ENCODE measurements at places on chromosomes 3 and 15.

DNA sequence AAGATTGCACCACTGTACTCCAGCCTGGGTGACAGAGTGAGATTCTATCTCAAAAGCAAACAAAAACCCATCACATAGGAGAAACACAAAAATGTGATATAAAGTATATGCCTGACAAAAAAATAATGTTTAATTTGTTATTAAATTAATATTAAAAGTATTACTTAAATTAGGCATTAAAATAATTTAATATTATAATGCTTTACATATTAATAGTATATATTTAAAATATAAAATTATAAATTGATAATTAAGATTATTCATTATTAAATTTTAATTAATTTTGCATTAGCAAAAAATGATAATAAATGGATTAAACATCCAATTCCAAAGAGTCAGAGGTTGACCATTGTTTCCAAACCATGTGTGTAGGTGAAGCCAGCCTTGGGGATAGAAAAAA lies 22.0 kb upstream of the GABRA5 start:
- no peak for DNase-seq

DNA sequence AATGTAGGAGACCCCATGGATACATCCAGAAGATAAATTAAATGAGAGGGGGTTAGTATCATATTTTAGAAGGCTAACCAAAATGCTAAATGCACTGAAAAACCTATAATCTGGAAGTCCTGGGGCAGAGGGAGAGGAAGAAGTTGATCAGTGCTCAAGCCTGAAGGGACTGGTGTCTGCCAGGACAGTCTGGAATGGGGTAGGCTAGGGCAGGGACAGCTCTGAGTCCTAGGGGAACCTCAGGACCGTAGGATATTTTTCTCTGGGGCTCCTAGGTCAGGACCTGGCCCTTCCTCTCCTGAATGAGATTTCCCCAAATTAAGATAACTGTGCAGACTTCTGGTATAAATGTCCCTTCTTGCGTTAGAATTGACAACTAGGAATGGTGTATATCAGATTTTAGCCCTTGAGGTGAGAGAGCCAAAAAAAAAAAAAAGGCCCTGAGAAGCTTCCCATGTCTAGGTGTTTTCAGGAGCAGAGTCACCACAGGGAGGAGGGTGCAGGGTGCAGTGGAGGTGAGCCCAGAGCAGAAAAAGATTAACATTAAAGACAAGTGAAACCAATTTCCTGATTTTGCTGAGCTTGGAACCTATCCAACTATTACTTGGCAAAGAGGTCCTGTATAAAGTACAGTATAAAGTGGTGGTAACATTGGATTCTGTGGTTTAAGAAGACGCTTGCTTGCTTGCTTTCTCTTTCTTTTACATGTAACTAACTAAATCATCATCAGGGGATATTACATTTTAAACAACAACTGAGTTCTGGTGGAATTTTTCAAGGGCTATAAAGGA lies 63.5 kb downstream of the HACD2 start:
- DNase-seq = no peak

DNA sequence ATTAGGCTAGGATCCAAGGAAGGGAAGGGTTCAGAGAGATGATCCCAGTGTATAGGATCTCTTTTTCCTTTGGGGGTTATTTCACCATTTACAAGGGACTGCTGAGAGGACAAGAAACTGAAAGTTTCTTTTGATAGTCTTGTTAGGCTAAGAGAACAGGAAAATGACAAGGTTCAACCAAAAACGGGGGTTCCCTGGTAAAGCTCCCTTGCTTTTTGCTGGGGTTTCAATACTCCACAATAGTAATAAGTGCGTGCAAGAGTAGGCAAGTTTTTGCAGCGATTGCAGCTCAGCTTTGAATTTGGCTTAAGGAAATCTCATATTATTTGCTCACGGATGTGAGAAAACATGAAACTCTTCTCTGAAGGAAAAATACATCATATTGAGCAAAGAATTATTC lies 18.8 kb upstream of the SUSD5 start:
- DNase-seq = no peak

GRCh38 chr3:190375246-190375645 lies 12.7 kb upstream of the CLDN16 start:
- DNase-seq = no peak

DNA sequence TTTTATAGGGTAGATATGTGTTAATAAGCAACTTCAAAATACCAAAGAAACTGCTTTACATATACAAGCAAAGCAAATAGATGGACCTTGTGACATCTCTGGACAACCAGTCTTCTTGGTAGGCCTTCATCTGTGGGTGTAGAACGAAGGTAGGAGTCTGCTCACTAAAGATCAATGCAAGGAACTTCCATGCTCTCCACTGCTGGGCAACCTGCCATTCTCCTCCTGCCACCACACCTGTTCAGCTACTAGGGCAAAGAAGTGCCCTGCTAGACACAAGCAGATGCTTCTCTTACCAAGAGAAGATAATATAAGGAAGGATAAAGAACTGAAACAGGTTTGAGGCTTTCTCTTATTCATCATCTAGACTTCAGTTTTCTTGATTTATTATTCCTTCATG lies 12.6 kb downstream of the PPARG start:
- DNase-seq = no peak

- no peak for DNase-seq
These were observed 41.4 kb downstream of the UBE2E2 start for GRCh38 chr3:23244324-23245041.

GRCh38 chr15:20352241-20353200 lies 189.1 kb downstream of the GOLGA6L6 start:
- no peak for DNase-seq

- no peak for DNase-seq
These were observed 262.2 kb downstream of the CHL1 start for GRCh38 chr3:458653-459310.

DNA sequence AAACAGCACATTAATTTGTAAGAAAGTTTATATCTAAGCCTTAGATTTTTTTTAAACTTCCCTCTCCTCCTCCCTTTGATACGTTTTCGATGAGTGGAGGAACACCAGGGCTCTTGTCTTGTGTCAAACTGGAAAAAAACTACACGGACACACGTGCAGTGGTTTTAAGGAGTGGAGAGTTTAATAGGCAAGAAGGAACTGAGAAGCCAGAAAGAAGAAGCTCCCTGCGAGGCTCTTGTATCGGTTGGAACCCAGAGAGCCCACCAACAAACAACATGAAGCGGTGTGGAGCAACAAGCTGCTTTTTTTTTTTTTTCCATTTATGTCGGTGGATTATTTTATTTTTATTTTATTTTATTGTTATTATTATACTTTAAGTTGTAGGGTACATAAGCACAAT lies 18.6 kb downstream of the NDUFB4 start:
- DNase-seq = no peak

- DNase-seq = no peak
These were observed 31.6 kb downstream of the CHST2 start for GRCh38 chr3:143151004-143151731.

DNA sequence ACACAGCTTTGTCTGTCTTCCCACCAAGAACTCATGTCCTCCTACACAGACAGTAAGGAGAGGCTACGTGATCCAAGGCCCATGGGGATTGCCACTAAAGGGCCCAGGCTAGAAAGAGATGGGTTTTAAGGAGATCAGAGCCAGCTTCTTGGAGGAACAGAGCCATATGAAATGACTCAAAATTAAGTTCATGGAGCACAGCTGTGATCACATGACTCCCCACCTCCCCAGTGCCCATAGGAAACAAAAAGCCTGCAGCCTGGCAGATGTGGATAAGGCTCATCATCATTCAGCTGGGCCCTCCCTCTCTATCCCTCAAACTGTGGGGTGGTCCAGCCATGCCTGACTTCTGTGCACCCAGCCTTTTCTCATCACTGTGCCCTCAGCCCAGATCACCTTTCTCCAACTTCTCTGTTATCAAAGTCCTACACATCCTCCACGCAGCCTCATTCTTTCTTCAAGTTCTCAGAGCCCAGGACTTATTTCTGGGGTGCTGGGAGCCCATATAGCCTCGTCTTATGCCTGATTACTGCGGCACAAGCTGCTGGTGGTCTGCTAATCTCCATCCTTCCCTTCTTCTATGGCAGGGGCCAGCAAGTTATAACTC lies 137.6 kb downstream of the SMAD6 start:
- no peak for DNase-seq

DNA sequence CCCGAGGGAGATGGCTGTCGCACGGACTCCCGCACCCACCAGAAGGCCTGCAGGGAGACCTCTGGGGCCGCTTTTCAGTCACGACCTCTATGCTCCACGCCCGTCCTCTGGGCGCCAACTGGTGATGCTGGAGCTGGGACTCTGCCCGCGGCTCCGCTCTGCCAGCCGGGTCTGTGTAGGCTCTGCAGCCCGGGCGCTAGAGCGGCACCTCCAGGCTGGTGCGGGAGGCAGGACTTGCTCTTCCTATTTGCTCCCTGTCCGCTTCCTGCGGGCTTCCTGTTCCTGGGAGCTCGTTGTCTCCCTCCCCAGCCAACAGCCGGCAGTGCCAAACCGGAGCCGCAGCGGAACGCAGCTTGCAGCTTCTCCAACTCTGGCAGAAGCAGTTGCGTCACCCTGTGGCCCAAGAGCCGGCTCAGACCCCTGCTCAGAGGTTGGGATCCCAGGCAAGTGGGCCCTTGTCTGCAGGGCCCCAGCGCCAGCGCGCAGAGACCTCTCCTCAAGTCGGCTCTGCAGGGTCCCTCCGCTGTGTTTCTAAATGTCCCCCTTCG lies 285.9 kb downstream of the XXYLT1 start:
- DNase-seq = no peak

- DNase-seq = no peak
These were observed 222.5 kb downstream of the SHQ1 start for GRCh38 chr3:72625602-72626337.

- DNase-seq = no peak
These were observed 1.4 kb downstream of the LTF start for GRCh38 chr3:46463120-46463867.

DNA sequence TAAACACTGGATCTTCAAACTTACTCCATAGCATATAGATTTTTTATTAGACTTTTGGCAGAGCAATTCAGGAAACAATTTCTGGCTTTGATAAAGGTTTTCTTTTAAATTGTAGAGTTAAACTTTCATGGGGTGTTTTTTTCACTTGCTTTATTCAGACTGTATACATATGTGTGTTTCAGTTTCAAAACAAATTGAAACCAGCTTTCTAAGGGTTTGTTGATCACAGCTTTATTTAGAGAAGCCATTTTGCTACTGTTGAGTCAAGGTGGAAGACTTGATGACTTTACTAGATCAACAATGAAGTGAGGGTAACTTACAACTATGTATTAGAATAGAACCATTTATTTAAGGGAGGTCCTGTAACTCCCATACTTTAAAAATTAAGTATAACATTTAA lies 6.2 kb downstream of the UBE2E1 start:
- no peak for DNase-seq

DNA sequence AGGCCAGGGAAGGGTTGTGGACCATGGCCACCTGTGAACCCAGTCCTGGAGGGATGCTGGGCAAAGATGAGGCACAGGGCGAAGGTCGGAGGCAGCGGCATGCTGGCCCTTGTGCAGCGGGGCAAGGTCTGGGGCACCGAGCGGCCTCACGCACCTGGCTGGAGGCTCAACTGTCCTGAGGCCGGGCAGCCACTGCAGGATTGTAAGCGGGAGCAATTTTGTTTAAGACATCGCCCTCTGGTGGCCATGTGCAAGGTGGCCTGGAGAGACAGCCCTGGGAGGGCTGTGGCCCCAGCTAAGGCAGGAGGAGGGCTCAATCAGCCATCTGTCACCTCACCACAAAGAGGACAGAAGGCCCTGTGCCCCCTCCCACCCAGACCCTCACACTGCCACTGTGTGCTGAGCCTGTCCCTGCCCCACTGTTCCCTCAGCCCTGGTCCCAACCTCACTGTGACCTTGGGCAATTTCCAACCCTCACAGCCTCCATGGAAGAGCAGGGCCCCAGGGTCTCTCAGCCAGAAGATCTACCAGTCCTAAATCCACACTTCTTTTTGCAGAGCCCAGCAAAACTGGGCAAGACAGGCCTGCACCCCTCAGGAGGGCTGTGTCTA lies 46.2 kb downstream of the TPRA1 start:
- DNase-seq = peak; percentile 49

DNA sequence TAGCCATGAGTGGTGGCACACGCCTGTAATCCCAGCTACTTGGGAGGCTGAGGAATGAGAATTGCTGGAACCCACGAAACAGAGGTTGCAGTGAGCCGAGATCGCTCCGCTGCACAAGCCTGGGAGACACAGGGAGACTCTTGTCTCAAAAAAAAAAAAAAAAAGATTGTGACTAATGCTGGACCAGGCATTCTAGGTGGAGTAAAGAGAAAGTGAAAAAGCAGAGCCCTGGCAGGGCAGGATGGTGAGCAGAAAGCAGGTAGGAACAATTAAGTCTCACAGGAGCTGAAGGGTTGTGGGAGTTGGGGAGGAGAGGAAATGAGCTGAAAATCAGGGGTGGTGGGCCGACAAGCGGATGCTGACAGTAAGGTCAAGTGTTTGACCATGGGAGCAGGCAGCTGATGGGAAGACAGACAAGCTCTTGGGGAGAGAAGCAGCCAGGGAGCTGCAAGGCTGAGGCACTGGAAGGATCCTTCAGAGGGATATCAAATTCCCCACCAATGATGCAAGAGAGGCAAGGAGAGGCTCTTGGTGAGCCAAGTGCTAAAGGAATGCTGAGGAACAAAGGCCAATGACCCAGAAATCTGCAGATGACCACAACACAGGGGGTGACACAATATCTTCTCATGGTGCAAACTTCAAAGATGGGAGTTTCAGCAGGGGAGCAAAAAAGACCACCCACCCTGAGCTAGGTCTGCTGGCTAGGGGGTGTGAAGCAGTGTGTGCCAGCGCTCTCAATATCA lies 251.1 kb downstream of the ULK4 start:
- no peak for DNase-seq

- no peak for DNase-seq
These were observed 21.0 kb upstream of the PCSK6 start for GRCh38 chr15:101510212-101511197.

DNA sequence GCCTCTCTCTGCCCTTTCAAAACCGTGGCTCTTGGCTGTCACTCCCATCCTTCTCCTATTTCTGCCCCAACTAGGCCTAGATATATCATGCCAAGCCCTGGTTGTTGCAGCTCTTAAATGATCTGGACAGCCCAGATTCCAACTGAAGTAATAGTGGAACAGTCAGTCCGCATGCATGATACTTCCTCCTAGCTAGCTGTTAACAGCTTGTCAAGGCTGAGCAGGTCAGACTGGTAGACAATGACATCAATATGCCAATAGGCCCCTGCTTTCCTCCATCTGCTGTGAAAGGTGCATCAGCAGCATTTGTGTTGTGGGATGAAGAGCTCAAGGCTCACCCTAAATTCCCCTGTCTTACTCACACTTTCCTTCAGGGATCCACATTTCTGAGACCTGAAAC lies 527.7 kb upstream of the TGFBR2 start:
- DNase-seq = no peak

DNA sequence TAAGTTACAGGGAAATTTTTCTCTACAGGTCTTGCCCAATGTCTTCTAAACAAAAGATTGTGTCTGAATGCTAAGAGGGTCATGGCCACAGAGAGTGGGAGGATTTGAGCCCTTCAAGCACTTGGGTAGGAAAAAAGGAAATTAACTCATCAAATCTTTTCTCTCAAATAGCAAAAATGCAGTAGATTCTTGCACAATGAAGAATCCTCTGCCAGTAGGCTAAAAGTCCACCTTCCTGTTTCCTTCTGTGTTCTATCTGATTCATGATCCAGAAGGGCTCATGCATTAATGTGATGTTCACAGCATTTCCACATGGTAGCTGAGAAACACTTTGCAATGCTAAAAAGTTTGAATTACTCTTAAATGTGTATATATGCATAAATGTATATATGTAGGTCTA lies 177.1 kb downstream of the CD47 start:
- no peak for DNase-seq

GRCh38 chr15:31235311-31236183 lies 91.1 kb upstream of the KLF13 start:
- DNase-seq = no peak

GRCh38 chr3:126407412-126408044 lies 12.8 kb downstream of the CFAP100 start:
- no peak for DNase-seq

Measured in activated CD4-positive, alpha-beta T cell treated with anti-CD3 and anti-CD28 coated beads, Interleukin-2, amount 50 U/mL, for 24 hours (primary cell).